ENCODE measurements at places on chromosomes 5 and 9.
A peak's percentile ranks its signal among the peaks of the same experiment; 100 is the strongest.

DNA sequence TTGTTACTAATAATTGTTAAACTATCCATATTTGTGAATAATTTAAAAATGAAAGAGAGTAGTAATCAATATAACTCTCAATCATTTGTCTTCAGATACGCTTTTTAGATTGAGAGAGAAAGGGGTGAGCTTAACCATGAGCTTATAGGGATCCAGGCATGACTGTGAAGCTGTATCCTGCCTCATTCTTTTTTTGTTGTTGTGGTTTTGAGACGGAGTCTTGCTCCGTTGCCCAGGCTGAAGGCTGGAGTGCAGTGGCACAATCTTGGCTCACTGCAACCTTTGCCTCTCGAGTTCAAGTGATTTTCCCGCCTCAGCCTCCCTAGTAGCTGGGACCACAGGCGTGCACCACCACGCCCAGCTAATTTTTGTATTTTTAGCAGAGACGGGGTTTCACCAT is 44.0 kb downstream of the NIPAL4 start:
- DNase-seq = no peak

DNA sequence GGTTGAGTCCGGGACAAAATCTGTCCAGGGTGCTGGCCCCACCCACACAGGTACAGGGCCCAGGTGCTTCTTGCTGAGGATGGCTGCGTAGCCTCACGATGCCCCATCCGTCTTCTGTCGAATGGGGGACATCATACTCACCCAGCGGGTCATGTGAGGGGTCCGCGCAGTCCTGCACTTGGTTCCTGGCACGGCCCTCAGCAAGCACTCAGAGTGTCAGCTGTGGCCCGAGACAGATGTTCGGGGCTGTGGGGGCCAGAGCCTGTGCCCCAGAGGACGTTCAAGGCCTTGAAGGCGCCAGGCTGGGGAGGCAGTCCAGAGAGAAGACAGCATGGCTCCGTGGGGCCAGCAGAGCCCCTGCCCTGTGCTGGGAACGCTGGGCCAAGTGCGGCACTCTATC is 27.8 kb downstream of the NR5A1 start:
- no peak for DNase-seq

GRCh38 chr5:42759456-42759855 is 2.8 kb downstream of the CCDC152 start:
- DNase-seq = no peak

- DNase-seq = no peak
Measured at GRCh38 chr5:54195701-54196100, 114.7 kb downstream of the ARL15 start.

- no peak for DNase-seq
Measured at GRCh38 chr9:16898464-16898863, 28.0 kb upstream of the BNC2 start.

DNA sequence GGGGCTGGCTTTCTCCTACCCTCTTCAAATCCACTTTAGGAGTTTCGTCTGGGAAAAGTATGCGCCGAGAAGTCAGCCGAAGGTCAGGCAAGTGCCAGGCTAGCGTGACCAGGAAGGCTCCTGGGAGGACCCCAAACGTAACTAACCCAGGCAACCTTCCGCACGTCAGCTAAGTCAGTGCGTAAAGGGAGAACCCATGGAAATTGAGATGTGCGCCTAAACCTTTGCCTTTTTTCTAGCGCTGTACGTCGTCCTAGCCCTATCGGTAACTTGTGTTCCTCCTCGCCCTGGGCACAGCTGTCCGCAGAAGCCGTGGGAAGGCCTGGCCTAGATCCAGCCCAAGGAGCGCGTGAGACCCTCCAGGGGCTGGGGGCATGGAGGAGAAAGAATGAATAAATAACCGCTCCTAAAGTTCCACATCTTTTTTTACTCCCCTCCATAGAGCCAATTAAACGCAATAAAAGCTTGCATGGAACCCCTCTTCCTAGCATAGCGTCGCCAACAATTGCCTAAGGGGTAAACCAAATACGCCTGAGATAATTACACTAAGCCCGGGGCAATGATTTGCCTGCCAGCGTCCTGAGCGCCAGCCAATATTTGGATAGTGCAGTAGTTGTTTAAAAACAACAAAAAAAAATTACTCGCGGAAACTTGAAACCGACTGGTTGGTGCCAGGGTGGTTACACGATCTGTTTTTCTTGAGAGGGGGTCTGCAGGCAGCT is 4.0 kb upstream of the FOXB2 start:
- no peak for DNase-seq

DNA sequence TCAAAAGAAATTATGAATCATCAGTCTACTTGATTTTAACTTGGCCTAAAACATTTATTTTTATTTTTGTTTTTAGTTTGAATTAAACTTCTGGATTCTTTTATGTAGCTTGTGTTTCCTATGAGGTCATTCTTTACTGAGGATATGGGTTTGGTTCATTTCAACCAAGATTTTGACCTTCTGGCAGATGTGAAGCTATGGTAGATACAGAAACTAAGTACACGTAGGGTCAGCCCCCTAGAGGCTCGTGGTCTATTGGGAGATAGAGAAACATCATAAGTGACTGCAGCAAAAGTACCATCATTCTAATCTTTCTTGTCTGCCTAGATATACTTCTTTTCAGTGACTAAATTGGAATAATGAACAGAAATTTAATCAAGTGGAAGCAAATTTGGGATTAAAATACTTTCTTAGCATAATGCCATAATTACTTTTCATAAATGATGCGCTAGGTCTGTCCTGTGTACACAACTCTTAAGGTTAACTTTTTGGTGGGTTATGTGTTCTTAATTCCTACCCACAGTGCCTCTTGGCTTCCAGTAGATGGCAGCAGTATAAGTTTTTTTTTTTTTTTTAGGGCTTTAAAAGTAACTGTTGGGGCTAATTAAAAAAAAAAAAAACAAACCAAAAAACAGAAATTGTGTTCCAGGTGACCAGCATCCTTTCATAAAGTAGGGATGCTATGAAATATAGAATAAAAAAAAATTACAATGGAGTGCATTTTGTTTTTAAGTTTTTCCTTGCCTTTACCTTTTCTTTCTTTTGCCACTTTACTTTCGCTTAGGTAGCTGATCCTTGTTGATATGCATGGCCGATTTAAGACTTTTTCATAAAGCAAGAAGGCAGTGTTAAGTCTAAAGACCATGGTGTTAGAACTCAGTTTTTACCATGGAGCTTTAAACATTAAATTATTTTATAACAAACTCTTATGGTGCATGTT is 49.9 kb downstream of the LRRTM2 start:
- no peak for DNase-seq

DNA sequence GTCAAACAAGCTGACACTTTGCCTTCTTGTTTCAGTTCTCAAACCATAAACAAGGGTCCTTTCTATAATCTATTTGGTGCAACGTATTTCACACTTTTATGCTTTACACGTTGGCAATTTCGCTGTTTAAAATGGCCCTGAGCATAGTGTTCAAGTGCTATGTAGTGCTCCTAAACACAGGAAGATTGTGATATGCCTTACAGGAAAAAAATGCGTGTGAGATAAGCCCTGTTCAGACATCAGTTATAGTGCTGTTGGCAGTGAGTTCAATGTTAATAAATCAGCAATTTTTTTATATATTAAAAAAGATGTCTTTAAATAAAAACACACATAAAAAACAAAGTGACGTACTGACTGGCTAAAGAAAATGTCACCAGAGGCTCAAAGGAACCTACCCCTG is 23.9 kb downstream of the CLINT1 start:
- DNase-seq = no peak

DNA sequence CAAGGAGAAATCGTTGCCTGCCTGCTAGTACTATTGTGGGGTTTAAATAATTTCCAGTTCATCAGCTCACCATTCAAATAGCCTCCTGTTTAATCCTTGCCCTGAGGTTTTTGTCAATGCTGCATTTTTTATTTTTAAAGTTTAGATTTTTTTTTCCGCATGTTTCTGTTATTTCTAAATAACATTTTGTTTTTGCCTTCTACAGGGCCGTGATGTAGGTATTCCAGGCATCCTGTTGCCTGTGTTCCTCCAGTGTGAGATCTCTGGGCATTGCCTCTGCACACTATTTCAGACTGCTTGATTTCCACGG is 124.3 kb downstream of the HSD17B3 start:
- no peak for DNase-seq

GRCh38 chr5:131353991-131354390 is 90.1 kb downstream of the CDC42SE2 start:
- no peak for DNase-seq

- DNase-seq = no peak
Measured at GRCh38 chr9:101275769-101276250, 109.0 kb downstream of the BAAT start.

GRCh38 chr5:11646141-11646540 is 258.1 kb downstream of the CTNND2 start:
- DNase-seq = no peak

GRCh38 chr5:143251190-143251589 is 152.3 kb downstream of the NR3C1 start:
- DNase-seq = no peak

GRCh38 chr5:5983261-5983980 is 394.9 kb downstream of the MED10 start:
- DNase-seq = no peak

GRCh38 chr5:109365653-109366052 is 44.1 kb downstream of the PJA2 start:
- DNase-seq = no peak

DNA sequence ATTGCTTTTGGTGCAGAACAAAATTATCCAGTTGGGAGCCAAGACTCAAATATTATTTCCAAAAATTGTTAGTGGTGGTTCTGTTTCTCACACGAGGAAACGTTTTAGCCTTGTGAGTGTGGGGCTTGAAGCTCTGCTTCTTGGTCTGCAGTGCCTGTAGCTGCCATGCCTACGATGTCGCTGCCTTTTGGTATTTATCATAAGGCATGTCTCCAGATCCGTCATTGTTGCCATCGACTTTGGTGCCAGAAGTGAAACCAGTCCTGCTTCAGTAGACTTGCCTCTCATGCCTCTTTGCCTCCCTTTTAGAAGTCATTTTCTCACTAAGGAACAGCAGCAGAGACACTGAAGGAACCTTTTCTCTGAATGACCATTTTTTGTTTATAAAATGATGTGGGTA is 29.7 kb upstream of the CATSPER3 start:
- DNase-seq = no peak

GRCh38 chr9:126965541-126966428 is 51.2 kb downstream of the RALGPS1 start:
- peak; percentile 38 for DNase-seq

- no peak for DNase-seq
Measured at GRCh38 chr5:8332666-8333445, 463.9 kb downstream of the MTRR start.

GRCh38 chr5:33711094-33711679 is 180.6 kb downstream of the ADAMTS12 start:
- no peak for DNase-seq

GRCh38 chr5:123505633-123506032 is 6.3 kb upstream of the CSNK1G3 start:
- no peak for DNase-seq

DNA sequence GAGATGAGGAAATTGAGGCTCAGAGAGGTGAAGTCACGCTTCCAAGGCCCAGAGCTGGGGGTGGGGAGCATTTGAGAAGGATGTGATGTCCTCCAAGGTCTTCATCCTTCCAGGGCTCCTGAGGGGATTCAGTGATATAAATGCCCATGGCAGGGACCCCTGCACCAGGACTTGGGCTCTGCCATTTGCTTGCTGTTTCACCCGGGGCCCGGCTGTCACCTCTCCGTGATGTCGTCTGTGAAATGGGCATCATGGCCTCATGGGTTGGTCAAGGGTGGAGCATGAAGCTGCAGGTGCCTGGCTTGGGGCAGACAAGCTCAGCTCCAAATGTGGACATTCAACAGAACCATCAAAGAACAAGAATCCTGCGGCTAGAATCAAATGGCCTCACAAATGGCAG is 253.1 kb downstream of the PBX3 start:
- no peak for DNase-seq

GRCh38 chr5:73327908-73328455 is 120.6 kb downstream of the FOXD1 start:
- DNase-seq = peak; percentile 56

DNA sequence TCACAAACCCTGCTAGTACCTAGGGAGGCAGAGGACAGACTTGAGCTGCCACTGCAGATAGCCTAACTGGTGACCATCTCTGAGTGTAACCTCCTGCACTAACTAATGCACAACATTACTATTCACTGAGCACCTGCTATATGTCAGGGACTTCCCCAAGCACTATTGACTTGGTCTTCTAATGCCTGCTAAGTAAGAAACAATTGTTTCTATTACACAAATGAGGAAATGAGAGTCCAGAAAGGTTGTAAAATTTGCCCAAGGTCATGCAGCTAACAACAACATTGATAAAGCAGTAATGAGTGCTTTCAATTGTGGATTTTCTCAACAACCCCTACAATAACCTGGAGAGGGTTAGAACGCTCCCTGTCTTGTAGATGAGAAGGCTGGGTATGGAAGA is 183.7 kb downstream of the ZNF462 start:
- no peak for DNase-seq

- no peak for DNase-seq
Measured at GRCh38 chr5:82512025-82512424, 233.9 kb upstream of the RPS23 start.

- peak; percentile 28 for DNase-seq
Measured at GRCh38 chr5:66814146-66814991, 218.2 kb downstream of the MAST4 start.

GRCh38 chr5:81165493-81166119 is 67.5 kb upstream of the CKMT2 start:
- peak; percentile 52 for DNase-seq

DNA sequence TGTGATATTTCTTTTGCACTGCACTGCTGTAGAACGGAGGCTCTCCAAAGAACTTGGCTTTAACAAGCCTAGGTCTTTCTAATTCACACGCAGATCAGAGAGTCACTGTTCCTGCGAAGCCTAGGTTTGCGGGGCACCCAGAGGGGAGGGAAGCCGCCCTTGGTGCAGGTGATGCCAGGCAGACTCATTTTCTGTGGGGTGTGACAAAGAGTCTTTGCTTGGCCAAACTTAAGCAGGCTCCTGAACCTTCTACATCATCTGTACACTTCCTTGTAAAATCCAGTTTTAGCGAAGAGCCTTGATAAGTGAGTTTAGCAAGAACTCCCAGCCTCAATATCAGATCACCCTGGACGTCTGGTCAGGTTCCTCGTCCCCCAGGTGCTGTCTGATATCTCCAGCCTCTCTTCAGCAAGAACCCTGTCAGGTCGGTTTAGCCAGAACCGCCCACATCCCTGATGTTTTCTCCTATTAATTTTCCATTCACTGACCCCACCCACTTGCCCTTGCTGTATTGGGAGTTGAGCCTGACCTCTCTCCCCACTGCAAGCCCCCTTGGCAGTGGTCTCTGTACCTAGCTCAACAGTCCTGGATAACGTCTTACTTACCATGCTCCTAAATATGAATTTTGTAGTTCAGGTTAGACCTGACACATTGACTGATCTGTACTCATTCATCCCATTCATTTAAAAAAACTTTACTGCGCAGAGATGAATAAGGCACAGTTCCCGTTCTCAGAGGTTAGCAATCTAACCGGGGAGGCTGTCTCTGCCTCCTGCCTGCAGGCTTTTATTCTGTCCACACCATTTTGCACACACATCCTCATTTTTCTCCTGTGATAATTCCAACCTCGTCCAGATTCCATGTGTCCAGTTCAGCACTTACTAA is 880 bp upstream of the UBAC1 start:
- no peak for DNase-seq

- peak; percentile 16 for DNase-seq
Measured at GRCh38 chr5:28766565-28767158, 1728.3 kb upstream of the CDH9 start.

GRCh38 chr5:112560371-112560770 is 141.3 kb upstream of the EPB41L4A start:
- no peak for DNase-seq

- DNase-seq = no peak
Measured at GRCh38 chr5:180160789-180161188, 48.2 kb downstream of the RASGEF1C start.

Measured in HCT116 (cell line).